ENCODE measurements at places on chromosomes 16 and 17. TPM values are rescaled to one million over a fixed set of nuclear protein-coding genes. Genes with fewer than 3 reads are reported as not detected.

- no peak for DNase-seq
These were observed 358.1 kb downstream of the ZFHX3 start for GRCh38 chr16:72689851-72690250.

Gene PLXDC1
- 1.9 TPM for total RNA-seq

DNA sequence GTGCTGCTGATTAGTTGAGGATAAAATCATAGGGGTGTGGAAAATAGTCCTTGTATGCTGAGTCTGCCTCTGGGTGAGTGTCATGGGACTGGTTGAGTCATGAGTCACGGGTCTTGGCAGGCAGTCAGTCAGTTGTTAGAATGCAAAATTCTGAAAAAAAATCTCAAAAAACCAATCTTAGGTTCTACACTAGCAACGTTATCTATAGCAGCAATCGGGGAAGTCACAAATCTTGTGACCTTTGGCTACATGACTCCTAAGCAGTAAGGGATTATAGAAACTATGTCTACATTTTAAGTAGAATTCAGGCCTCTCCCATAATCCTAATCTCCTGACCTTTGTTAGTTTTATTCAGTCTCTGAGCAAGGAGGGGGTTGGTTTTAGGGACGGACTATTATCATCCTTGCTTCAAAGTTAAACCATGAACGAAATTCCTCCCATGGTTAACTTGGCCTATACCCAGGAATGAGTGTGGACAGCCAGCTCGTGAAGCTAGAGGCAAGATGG, 18.0 kb upstream of the PMFBP1 start:
- peak; percentile 66 for DNase-seq

GRCh38 chr16:89052890-89053724, 40.5 kb upstream of the ACSF3 start:
- DNase-seq: peak; percentile 39

Gene PYDC1
- total RNA-seq: not detected

DNA sequence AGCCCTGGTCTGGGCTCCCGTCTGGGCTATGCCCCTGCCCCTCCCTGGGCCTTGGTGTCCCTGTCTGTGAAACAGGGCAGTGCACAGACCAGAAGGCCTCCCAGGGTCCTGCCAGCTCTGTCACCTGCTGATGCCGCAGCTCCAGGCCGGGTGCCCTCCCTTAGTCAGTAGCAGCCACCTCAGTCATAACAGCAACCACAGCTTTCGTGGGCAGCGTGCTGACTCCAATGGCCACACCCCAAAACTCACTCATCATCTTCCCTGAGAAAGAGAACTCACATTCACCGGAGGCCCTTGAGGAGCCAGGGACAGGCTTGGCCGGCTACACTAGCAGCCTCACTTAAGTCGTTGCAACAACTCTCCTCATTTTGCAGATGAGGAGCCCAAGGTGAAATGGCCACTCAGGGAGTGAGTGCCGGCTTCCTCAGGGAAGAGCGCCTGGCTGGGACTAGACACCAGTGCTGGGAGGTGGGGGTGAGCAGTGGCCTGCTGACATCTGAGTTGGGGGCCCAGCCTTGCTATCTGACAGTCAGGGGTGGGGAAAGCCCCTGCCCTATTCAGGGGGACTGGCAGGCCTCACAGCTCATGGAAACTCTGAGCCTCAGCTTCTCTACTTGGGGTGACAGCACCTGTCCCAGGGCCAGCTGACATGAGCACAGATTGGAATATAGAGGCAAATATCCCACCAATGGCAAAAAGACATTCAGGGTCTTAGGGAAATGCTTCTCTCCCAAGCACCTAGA, 22.6 kb downstream of the SLC5A10 start:
- DNase-seq: peak; percentile 36

DNA sequence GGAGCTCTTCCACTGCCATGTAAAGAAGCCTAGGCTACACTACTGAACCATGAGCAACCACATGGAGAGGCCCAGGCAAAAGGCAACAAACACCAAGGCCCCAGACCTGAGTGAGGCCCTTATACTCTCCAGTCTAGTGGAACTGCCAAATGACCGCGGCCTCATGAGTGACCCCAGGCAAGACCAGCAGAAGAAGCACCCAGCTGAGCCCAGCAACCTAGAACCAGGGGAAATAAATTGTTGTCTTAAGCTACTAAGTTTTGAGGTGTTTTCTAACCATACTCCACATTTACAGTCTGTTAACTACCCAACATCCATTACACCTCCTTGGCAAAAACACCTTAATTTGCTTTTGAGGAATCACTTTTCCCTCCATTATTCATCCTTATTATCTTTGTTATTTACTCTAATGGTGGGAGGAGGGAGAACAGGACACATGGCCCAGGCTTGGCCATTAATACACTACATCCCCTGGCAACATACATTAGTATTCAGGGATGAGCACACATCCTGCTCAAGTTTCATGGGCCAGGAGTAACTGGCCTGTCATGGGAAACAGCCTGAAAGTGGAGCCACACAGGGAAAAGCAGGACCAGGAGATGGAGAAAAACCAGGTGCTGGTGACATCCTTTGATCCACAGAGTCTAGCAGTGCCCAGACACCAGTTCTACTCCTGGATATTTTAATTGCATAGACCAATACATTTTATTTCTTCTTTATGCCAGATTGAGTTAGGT, 26.2 kb downstream of the SLC39A11 start:
- DNase-seq: no peak

- no peak for DNase-seq
These were observed 25.1 kb downstream of the GGA2 start for GRCh38 chr16:23485257-23485614.

DNA sequence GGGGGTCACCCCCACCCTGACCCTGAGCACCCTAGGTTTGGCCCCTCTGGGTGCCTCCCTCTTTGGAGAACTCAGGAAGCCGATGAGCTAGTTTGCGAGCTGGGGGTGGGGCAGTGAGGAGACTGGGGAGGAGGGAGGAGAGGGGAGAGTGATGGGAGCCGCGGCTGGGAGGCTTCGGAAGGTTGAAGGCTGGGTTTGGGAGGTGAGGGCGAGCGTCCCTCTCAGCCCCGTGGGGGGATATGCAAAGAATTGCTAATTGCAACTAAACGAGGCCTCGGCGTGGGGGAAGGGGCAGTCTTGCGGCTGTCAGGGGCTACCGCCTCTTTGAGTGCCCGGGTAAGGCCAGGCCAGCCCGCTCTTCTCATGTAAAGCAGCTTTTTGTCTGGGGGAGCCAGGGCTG, 17.6 kb upstream of the FZD2 start:
- DNase-seq: no peak
